HEK293T (cell line): ENCODE measurements at places on chromosomes 11 and 22.

DNA sequence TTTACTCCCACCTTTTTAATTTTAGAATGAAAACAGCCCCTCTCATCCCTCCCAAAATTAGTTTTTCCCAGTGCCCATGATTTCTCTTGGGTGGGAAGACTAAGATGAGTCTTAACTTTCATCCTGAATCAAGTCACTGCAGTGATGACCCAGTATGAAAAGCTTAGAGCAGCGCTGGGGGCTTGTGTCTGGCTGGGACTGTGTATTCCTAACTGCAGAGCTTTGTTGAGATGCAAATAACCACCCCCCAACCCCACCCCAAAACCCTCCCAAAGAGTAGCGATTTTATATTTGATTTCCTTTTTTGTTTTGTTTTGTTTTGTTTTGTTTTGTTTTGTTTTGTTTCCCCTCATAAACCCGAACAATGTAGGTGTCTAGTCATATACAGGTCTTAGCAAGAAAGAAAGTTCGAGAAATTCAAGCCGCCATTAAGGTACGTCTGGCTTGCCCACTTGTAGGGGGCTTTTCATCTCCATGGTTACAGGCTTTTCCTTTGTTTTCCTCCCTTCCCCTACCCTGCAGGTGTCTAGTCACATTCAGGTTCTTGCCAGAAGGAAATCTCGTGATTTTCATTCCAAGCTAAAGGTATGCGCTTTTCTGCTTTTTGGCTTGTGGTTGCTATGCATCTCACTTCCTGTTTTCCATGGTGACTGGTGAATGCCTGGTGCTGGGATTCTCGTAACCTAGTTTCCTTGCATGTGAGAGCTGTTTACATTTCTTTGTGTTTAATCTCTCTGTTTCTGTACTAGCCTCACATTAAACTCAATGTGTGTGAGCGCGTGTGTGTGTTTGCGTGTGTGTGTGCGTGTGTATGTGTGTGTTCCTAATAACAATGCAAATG is 144.6 kb upstream of the RASSF10 start:
- no peak for DNase-seq

DNA sequence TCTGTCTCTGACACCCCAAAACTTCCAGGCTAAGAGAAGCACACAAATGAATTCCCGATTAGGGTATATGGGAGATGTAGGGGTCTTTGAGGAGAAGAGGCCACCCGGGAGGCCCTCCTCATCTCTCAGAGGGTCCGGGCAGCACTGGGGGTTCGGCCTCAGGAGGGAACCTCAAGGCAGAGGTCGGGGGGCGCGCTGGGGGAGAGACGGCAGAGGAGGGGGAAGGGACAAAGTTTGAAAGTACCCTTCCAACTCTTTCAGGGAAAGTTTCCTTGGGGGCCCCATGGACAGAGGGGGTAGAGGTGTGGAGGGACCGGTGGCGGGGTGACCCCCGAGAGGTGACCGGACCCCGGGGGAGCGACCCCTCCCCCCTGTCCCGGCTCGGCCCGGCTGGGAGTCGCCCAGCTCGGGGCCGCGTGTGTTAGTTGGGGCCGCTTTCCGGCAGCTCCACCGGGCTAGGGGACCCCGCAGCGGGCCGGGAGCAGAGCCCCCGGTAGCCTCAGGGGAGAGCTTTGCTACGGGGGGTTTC is 3.3 kb upstream of the GCAT start:
- DNase-seq: no peak

GRCh38 chr22:42013385-42013784 is 14.8 kb downstream of the WBP2NL start:
- no peak for DNase-seq

DNA sequence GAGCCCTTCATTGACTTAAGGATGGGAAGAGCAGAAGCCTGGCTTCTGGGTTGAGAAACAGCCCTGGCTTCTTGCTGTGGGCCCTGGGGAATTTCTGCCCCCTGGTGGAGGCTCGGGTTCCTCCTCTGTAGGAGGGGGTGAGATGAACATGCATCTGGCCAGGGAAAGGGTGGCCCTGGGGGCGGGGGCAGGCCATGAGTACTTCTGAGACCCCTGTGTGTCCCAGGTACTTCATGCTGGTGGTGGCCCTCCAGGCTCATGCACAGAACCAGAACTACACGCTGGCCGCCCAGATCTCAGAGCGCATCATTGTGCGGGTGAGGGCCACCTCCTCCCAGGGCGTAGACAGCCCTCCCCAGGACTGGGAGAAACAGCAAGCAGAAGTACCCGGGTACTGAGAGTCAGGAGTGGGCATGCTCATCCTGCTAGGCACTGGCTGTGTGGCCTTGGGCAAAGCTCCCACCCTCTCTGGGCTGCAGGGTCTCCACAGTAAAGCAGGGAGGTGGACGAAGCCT is 15.8 kb downstream of the TMEM258 start:
- peak; percentile 79 for DNase-seq

- DNase-seq: no peak
These were observed 104.1 kb downstream of the ETS1 start for GRCh38 chr11:128483211-128483788.

DNA sequence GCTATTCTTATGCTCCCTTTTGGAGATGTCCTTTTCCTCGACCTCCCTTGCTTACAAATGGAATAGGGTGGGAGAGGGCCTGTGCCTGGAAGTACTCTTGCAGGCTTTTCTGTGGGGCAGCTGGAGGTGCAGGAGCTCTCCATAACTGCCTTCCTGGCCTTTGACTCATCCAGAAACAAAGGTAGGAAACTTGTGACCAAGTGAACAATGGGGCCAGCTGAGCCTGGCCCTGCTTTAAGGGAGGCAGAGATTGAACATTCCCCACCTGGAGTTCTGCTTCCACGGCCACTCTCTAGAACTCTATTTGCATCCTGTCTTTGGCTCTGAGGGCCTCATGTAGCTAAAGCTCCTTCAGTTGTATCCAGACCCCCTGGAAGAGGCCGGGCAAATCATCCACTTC is 5.1 kb upstream of the LYVE1 start:
- no peak for DNase-seq
